ENCODE measurements at places on chromosomes 6 and 20. TPM values are rescaled to one million over a fixed set of nuclear protein-coding genes. Genes with fewer than 3 reads are reported as not detected.

DNA sequence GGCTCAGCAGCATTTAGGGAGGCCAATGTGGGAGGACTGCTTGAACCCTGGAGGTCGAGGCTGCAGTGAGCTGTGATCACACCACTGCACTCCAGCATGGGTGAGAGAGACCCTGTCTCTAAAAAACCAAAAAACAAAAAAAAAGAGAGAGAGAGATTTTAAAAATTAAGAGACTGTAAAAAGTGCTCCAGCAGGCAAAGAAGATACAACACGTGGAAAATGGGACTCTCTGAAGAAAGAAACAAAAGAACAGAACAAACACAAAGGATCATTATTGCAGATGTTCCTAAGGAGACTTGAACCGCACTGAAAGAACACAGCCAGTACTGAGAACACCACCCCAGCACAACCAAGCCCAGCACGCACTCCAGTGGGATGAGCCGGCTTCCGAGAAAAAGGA lies 74.2 kb downstream of the TAF4 start:
- DNase-seq = no peak
- H3K4me3 ChIP-seq = no peak overlapping the region
- no peak overlapping the region for H3K27ac ChIP-seq
- H3K36me3 ChIP-seq = no peaks in the 10 kb centered on the region
- H3K27me3 ChIP-seq = no peaks in the 10 kb centered on the region

- no peak overlapping the region for H3K27ac ChIP-seq
- no peaks in the 10 kb centered on the region for H3K4me1 ChIP-seq
- no peaks in the 10 kb centered on the region for H3K36me3 ChIP-seq
- no peak overlapping the region for H3K4me3 ChIP-seq
These were observed 20.4 kb upstream of the FRMD1 start for GRCh38 chr6:168099201-168100010.

FKBP1C gene
- total RNA-seq = not detected

GRCh38 chr6:85428486-85428885 lies 21.4 kb upstream of the NT5E start:
- no peaks in the 10 kb centered on the region for H3K4me1 ChIP-seq
- H3K36me3 ChIP-seq = no peaks in the 10 kb centered on the region
- DNase-seq = no peak
- no peaks in the 10 kb centered on the region for H3K27me3 ChIP-seq
- no peak overlapping the region for H3K27ac ChIP-seq

CST4 gene
- total RNA-seq = not detected

GRCh38 chr6:150202934-150203333 lies 60.1 kb downstream of the PPP1R14C start:
- H3K4me1 ChIP-seq = no peaks in the 10 kb centered on the region
- DNase-seq = no peak
- H3K36me3 ChIP-seq = no peaks in the 10 kb centered on the region
- no peak overlapping the region for H3K4me3 ChIP-seq

GRCh38 chr20:61524951-61525666 lies 273.0 kb downstream of the CDH4 start:
- no peak overlapping the region for H3K27ac ChIP-seq
- H3K4me3 ChIP-seq = no peak overlapping the region
- no peak for DNase-seq
- H3K4me1 ChIP-seq = no peaks in the 10 kb centered on the region
- no peaks in the 10 kb centered on the region for H3K36me3 ChIP-seq

RIPOR3 gene
- total RNA-seq = 11.3 TPM

GRCh38 chr20:56933331-56933698 lies 304.2 kb downstream of the TFAP2C start:
- DNase-seq = no peak
- no peak overlapping the region for H3K4me3 ChIP-seq
- H3K4me1 ChIP-seq = no peaks in the 10 kb centered on the region
- no peaks in the 10 kb centered on the region for H3K36me3 ChIP-seq

- H3K27me3 ChIP-seq = no peaks in the 10 kb centered on the region
- H3K4me3 ChIP-seq = no peak overlapping the region
- H3K4me1 ChIP-seq = no peaks in the 10 kb centered on the region
- DNase-seq = no peak
- no peak overlapping the region for H3K27ac ChIP-seq
These were observed 170.8 kb upstream of the PHACTR1 start for GRCh38 chr6:12545619-12546409.

GRCh38 chr20:37161830-37162549 lies 17.1 kb upstream of the RPN2 start:
- no peaks in the 10 kb centered on the region for H3K36me3 ChIP-seq
- no peak for DNase-seq
- H3K27me3 ChIP-seq = no peaks in the 10 kb centered on the region
- H3K4me3 ChIP-seq = no peak overlapping the region
- H3K4me1 ChIP-seq = no peaks in the 10 kb centered on the region
- no peak overlapping the region for H3K27ac ChIP-seq

GRCh38 chr6:26025894-26026832 lies 61.1 kb upstream of the HFE start:
- H3K4me3 ChIP-seq = peak overlapping the region; percentile 77
- DNase-seq = peak; percentile 97
- H3K27ac ChIP-seq = peak overlapping the region; percentile 66

GDAP1L1 gene
- 3.1 TPM for total RNA-seq

DNA sequence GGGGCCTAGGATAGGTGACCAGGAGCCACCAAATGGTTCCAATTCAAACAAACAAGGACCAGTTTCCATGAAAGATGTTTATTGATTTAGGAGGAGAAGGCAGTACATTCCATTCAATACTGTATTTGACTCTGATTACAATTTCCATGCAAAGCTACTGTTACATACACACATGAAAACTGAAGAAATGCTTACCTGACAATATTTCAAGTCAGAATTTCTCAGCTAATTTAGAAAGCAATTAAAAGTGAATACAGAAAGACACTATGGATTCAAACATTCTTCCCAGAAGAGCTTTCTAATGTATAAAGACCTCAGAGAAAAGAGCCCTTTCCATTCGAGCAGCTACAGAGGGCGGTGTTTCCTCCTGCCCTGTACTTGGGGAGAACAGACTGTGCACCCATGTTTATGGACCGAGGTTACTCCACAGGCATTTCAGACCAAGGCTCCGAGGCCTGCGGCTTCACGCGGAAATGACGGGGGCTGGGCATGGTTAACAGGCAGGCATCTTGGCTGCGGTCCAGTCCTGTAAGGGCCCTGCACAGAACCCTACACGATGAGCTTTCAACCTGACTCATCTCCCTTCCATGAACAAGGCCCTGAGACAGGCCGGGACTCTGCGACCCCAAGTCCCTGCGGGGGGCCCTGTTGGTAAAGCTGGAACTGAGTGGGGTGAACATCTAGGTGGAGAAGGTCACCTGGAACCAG lies 25.7 kb upstream of the TCFL5 start:
- no peaks in the 10 kb centered on the region for H3K27me3 ChIP-seq
- peak; percentile 42 for DNase-seq
- no peak overlapping the region for H3K27ac ChIP-seq
- no peak overlapping the region for H3K4me3 ChIP-seq
- no peaks in the 10 kb centered on the region for H3K4me1 ChIP-seq

- no peak for DNase-seq
- H3K4me3 ChIP-seq = no peak overlapping the region
- no peaks in the 10 kb centered on the region for H3K27me3 ChIP-seq
- peaks cover 2% of the 10 kb centered on the region for H3K4me1 ChIP-seq
These were observed 284.0 kb upstream of the RUNX2 start for GRCh38 chr6:45044086-45044485.

EZR gene
- total RNA-seq = 116 TPM

- H3K27ac ChIP-seq = peak overlapping the region; percentile 93
- H3K4me1 ChIP-seq = peaks cover 10% of the 10 kb centered on the region
- H3K27me3 ChIP-seq = no peaks in the 10 kb centered on the region
- peak overlapping the region; percentile 57 for H3K4me3 ChIP-seq
These were observed 686 bp downstream of the COL12A1 start for GRCh38 chr6:75204959-75205775.

DNA sequence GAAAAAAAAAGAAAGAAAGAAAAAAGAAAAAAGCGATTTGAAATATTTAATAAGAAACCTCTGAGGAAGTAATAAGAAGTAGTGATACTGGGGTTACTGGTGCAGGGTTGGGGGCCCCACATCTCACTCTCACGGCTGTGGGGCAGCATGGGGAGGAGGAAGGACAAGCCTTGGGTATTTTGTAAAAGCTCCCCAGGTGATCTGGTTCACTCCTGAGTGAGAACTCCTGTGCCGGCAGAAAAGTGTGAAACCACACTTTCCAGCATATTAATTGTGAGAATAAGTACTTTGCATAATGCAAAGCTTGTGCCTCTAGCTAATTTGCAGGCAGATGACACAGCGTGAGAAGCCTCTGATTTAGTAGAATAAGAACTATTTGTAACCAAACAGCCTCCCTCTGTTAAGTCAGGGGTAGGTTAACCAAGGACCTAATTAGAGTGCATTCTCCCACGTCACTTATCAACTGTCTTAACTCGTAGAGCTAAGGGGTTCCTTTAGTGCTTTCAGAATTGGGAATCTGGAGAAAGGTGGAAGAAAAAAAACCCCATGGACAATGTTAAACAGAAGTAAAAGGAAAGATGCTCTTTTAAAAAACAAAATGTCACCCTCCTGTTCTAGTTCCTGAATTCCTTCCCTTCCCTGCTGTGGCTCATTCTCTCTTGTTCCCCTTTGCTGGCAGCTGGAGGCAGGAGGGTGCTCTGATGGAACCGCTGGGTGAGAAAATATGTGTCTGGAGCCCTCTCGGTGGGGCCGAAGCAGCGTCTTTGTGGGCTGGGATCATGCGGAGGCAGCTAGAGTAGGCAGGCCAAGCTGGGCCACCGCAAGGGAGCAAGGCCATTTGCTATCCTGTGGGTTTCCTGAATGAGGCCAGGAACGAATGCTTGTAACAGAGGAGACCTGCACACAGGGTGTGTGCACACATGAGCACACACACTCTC lies 108.7 kb downstream of the FYN start:
- no peaks in the 10 kb centered on the region for H3K36me3 ChIP-seq
- no peak for DNase-seq
- no peaks in the 10 kb centered on the region for H3K27me3 ChIP-seq
- H3K27ac ChIP-seq = no peak overlapping the region

ALDH5A1 gene
- total RNA-seq = 9.1 TPM

DNA sequence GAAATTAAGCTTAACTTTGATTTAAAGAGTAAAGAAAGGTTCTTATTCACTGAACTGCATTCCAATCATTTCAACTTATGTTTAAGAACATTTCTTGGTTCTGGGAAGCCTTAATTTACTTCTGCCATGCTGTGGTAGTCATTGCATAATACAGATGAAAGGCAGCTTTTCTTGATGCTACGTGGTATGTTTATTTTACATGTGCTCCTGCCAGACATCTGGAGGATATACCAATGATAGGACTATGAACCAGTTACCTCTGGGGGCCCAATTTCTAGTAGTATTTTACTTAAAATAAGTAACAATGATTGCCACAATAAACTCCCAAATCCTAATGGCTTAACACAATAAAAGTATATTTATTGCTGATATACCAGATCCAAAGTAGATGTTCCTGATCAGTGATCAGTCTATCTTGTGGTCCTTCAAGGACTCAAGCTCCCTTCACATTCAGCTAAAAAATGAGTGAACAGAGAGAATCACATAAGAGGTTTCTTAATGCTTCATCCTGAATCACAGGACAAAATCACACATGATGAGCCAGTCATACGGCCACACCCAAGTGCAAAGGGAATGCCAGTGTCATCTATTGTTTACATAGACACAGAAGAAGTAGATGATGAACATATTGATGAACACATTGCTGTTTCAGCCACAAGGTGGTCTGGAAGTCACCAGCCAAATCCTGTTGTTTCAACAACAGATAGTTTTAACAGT lies 56.5 kb upstream of the CCN2 start:
- no peak overlapping the region for H3K27ac ChIP-seq
- H3K4me1 ChIP-seq = no peaks in the 10 kb centered on the region
- H3K4me3 ChIP-seq = no peak overlapping the region

DNA sequence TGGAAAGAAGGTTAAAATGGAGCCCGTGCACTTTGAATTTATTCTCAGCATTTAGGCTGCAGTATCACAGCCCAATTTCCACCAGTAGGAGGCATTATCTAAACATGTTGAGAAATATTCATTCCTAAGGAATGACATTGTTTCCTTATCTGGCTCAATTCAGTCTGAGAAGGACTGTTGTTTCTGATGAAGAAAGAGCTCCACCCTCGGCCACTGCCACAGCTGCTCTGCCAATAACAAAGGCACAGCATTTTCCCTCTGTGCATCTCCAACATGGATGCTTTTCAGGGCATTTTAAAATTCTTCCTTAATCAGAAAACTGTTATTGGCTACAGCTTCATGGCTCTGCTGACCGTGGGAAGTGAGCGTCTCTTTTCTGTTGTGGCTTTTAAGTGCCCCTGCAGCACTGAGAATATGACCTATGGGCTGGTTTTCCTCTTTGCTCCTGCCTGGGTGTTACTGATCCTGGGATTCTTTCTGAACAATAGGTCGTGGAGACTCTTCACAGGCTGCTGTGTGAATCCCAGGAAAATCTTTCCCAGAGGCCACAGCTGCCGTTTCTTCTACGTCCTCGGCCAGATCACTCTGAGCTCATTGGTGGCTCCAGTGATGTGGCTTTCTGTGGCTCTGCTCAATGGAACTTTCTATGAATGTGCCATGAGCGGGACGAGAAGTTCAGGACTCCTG lies at the start of gene CALHM5:
Gene CALHM5 (plus strand): TSS at position 216 of the 687 bp plus-strand sequence. CDS start 58 bp downstream, at position 274.
- H3K27ac ChIP-seq = no peak within 1 kb of the TSS
- peak within 1 kb of the TSS; percentile 26 for H3K4me3 ChIP-seq
- DNase-seq = peak; percentile 30
- peaks cover 3% of the 10 kb centered on the region for H3K4me1 ChIP-seq
- no peaks in the 10 kb centered on the region for H3K27me3 ChIP-seq

- H3K4me3 ChIP-seq = no peak overlapping the region
- no peaks in the 10 kb centered on the region for H3K4me1 ChIP-seq
- H3K27me3 ChIP-seq = no peaks in the 10 kb centered on the region
- H3K36me3 ChIP-seq = no peaks in the 10 kb centered on the region
- no peak for DNase-seq
These were observed 40.0 kb upstream of the OCSTAMP start for GRCh38 chr20:46590443-46590842.

FAM229B gene
- 37.3 TPM for total RNA-seq

DNA sequence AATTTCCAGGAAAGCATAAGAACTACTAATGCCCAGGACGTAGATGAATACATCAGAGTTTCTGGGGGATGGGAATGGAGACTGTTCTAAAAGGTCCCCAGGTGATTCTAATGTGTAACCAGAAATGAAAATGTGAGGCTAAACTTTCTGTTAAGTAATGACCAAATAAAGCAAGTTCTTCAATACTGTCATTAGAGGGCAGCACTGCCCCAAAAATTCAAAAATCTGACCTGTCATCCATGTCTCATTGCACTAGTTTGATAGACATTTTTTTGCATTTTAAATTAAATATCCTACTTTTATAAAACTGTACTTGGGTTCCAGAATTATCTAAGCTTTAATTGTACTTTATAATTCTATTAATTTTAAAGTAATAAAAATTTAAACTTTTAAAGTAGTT lies 94.9 kb downstream of the RFX6 start:
- no peaks in the 10 kb centered on the region for H3K4me1 ChIP-seq
- H3K27ac ChIP-seq = no peak overlapping the region
- no peak overlapping the region for H3K4me3 ChIP-seq
- DNase-seq = no peak
- H3K27me3 ChIP-seq = no peaks in the 10 kb centered on the region

Measured in ovary (tissue), 10 donors.